Esophagus muscularis mucosa (tissue), 4 donors: ENCODE measurements at places on chromosomes 6 and 20.

GRCh38 chr6:3088446-3088845 lies 20.2 kb downstream of the RIPK1 start:
- no peak for DNase-seq

- DNase-seq: no peak
These were observed 248.0 kb upstream of the PRDM1 start for GRCh38 chr6:105838171-105838570.

DNA sequence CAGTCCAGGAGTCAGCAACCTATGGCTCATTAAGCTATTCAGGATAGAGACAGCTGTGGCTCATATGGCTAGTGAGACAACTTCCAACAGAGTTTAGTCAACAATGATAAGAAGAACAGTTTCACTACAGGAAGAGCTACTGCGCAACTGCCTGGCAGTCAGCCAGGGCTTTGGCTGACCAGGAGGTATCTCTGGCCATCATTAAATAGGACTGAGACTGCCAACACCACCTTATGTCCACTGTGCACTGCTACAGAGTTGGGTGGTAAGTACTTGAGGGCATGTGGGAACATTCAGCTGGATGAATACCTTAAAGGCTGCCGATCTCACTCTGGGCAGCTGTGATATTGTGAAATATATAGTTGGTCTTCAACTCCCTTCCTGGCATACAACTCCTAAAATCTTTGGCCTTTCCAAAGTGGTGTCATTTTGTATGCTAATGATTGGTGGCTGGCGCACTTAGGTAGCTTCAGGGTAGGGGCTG lies 52.2 kb upstream of the FAM83C start:
- DNase-seq: no peak

DNA sequence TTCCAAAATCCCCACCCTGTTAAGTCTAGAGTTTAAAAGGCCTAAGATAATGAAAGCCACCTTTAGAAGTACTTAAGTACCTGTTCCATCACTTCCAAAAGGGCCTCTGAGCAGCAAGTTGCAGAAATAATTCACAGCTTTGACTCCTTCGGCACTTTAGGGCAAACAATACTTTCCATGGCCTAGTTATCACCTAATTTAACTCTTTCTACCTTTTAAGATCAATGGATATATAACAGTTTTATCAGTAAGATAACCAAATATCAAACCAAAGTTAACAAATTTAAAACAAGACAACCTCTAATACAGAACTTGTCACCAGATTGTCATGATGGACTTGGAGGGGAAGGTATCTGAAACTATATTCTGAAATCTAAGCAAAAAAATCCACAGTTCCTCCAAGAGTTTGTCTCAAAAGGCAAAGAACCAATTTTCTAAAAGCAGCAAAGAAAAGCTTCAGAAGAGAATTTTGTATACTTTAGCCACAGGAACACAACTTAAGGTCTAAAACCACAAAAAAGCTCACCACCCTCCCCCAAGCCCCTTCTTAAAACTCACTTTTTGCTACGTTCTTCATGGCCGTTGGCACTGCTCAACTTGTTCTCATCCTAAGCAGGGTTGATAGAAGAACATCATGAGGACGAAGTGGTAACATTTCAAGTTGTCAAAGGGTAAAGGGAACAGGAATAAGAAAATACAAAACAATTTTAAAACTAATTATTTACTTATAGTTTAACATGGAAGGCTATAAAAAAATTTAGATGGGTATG lies 3.5 kb downstream of the RBM39 start:
- no peak for DNase-seq

DNA sequence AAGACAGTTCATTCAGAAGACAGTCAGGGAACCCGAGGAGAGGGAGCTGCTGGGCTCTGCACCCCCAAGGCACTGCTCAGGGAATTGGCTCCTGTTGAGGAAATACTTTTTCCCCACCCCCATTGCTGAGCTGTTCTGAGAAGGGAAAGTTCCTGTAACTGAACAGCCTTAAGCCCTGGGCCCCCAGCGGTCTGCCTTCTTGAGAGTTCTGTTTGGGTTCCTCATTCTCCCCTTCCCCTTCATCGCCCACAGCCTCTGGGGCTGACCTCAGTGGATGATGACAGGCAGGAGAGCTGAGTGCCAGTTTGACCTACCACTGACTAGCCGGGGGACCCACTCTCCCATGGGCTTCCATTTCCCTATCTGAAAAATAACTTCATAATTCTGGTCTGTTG lies 10.7 kb downstream of the HCK start:
- DNase-seq: no peak

- no peak for DNase-seq
These were observed 6.5 kb downstream of the BTN2A2 start for GRCh38 chr6:26389349-26389894.

DNA sequence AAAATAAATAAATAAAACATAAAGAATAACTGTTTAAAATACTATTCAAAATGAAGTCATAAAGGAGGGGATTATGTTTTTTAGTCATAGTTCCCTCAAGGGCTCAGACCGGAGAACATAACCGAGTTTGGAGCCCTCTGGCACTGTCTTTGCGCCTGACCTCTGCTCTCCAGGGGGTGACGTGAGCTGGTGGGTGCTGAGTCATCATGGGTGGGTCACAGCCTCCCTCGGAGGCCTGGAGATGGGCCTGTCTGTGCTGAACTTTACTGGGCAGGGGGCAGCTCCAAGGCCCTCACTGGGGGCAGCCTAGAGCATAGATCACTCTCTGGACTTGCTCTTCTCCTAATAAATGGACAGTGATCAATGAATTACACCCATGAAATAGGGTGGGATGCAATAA lies 3.1 kb upstream of the MAVS start:
- no peak for DNase-seq

- DNase-seq: no peak
These were observed 7.8 kb upstream of the MRS2 start for GRCh38 chr6:24394780-24395437.
